ENCODE measurements at places on chromosomes 12 and 14.

DNA sequence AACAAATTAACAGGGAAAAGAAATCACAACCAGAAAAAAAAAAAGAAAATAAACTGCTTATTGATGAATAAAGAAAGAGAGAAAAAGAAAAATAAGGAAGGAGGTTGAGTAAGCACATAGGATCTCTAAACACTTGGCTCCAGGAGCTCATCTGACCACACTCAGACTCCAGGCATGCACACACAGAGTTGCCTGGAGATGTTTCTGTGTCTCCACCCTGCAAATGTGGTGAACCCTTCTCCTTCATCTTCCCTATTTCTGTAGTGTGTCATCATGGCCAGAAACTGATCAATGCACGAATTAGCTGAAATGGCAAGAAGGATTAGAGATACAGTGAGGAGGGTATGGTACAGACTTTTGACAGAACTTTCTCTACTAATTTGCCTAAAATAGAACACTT is 20.2 kb downstream of the OR4N2 start:
- no peak for DNase-seq

DNA sequence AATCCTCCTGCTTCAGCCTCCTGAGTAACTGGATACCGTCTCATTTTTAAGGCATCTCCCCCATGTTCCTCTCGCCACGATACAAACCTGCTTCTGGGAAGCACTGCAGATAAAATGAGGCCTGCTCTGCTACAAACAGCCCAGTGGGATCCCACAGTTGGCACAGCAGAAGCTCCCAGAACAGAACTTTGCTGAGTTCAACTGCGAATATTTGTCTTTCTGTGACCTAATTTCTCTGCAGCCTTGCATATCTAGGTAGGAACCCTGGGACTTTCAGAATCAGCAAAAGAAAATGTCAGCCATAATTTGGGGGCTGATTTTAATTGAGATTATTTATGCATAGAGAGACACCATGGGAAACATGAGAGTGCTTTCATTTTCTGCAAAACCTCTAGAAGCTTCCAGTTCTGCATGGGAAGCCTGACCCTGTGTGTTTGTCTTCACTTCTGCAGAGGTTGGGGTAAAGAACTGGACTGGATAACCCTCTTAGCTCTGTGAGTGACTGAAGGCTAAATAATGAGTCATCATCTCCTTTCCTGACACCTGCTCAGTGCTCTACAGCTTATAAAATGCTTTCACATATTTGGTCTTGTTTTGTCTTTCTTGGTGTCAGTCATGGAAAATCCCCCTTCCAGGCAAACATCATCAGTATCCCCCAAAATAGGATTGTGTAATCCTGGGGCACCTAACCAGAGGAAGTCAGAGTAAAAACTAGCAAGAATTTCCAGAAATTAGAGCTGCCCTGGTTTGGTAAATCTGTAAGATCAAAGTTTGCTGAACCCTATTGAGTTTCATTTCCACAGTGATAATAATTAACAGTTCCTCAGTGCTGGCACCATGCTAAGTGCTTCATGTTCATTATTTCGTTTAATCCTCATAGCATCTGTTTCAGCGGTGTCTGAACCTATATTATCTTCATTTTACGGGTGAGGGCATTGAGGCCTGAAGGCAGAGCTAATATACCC is 185.8 kb downstream of the SLC15A4 start:
- DNase-seq: no peak

DNA sequence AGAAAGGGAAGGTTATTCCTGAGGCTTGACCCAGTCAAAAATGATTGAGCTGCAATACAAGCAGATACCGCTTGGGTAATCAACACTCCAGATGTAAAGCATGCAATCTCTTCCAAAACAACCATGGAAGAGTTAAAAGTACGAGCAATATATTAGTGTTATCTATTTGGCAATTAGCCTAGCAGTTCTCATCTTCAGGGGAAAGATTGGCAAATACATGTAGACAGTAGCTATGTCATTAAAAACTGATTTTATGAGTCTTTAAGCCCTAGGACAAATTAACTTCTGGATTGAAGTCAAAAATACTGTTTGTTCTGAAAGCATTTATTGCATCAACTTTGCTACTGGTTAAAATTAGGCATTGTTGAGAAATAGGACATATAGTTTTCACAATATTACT is 9.3 kb upstream of the GYS2 start:
- DNase-seq: no peak

DNA sequence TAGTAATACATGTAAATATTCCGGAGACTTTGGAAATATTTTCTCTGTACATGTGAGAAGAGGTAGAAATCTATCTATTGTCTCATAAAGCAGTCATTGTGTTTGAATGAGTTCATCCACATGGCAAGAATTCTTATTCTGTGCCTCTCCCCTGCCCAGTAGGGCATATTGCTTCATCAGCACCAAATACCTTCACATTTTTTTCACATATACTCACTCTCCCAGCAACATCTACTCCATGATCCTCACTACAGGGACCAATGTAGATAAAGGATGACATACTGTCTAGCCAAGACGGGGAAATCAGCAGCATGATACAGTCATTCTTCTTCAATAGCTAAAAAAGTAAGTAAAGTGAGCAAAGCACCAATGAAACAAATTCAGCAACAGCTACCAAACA is 1.3 kb upstream of the TAS2R14 start:
- no peak for DNase-seq

DNA sequence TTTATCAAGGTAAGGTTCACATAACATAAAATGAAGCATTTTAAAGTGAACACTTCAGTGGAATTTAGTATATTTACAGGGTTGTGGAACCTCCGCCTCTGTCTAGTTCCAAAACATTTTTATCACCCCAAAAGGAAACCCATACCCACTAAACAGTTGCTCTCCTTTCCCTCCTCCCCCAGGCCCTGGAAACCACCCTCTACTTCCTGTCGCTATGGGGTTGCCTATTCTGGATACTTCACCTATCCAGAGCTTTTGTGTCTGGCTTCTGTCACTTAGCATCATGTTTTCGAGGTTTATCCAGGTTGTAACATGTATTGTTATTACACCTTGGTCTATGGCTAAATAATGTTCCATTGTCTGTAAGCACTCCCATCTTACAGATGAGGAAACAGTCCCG is 27.7 kb upstream of the ZFP36L1 start:
- peak; percentile 60 for DNase-seq

DNA sequence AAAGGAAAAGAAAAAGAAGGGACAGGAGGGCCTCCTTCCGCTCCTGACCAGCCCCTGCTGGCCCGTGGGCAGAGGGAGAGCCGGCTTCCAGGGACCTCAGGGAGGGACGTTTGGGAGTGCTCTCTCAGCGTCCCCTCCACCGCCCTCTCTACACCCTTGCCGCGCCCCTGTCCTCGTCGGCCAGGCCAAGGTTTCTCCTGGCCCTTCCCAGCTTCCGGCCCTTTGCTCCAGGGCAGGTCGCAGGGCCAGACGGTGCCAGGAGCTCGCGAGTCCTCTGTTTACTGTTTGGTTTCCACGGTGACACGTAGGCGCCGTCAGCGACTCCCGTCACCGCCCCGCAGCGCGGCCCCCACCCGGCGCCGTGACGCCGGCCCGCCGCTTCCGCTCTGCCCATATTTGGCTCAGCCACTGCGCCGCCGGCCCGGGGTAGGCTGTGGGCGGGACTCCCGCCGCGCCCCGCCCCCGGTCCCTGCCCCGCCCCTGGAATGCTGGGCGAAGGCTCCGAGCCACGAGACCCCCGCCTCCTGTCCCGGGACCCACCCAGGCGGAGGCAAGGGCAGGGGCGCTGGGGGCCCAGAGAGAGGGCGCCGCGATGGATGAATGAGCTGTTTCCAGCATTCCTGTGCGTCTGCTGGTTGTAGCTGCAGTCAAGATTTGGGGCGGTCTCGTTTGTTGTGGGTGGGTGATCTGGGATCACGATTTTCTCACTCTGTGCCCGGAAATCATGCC is 15.5 kb downstream of the FOS start:
- peak; percentile 96 for DNase-seq
